ENCODE measurements at places on chromosomes 7 and 10.
A peak's percentile ranks its signal among the peaks of the same experiment; 100 is the strongest.

- no peak for DNase-seq
These were observed 144.6 kb downstream of the PRKAG2 start for GRCh38 chr7:151732292-151732691.

GRCh38 chr10:102460836-102461186, 9.5 kb upstream of the C10orf95 start:
- DNase-seq, result no peak

DNA sequence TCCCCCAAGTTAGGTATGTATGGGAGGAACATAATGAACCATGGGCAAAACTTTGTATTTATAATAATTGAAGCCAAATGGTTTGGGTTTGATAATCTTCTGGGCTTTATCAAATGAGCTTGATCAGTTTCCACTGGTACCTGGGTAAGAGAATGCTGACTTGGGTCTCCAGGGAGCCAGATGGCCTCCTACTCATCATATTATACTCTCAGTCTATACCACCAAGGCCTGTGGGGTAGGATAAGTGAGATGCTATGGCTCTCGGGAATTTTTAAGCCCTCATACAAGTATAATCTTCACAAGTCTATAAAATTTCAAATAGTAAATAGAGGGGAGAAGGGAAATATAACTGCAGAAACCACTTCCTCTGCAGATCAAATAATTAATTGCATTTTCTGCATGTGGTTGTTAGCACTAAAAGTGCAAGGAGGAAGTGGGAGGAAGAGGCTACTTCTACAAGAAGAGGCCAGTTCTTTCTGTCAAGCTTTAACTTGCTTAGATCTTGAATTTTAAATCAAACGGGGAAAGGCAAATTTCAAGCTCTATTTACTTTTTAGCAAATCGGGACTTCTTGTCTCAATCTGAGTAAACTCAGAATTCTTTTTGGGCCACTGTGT, 349.0 kb downstream of the SORCS1 start:
- DNase-seq, result peak; percentile 8

DNA sequence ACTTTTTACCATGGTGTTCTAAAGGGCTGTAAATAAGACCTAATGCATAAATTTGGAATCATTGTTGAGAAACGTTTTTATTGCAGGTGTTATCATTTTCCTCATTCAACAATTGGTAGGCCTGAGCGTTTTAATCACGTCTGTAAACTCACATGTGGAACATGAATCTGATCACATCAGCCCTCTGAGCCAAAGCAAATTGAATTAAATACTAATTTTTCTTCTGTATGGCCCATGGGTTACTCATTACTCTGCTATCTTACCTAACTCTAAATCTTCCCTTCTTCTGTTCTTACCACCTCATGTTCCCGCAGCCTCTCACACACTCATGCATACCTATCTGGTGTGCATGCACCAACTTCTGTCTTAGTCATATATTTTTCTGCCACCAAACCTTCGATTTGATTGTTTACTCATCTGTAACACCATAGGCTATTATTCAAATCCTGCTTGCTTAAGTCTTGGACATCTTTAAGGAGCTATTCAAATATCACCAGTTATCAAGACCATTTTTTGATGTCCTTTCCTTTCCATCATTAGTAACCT, 82.3 kb downstream of the NXPH1 start:
- no peak for DNase-seq

DNA sequence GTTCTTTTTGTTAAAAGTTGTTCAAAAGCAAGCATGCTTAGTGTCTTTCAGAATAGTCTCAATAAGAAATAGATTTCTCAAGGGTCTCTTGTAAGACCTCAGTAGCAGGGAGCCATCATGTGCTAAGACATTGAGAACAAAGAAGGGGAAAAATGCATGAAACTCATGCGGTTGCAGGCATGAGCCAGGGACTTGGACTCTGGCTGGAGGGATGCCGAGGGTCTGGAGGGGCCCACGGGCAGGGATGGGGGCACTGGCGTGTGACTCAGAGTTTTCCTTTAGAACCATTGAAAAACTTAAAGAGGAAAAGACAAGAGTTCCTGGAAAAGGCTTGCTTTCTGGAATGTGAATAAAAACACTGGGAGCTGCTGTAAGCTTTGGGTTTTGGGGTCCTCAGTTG, 253.3 kb downstream of the CCDC3 start:
- no peak for DNase-seq

GRCh38 chr10:6173203-6173602, 29.5 kb upstream of the PFKFB3 start:
- no peak for DNase-seq

- DNase-seq, result no peak
These were observed 13.8 kb downstream of the VWA2 start for GRCh38 chr10:114252883-114253282.

All from suppressor macrophage treated with lipopolysaccharide for 1 hour (primary cell).